ENCODE measurements at places on chromosomes 12 and 14. TPM values are rescaled to one million over a fixed set of nuclear protein-coding genes. Genes with fewer than 3 reads are reported as not detected.

- DNase-seq: no peak
Measured at GRCh38 chr12:75782069-75782581, 249.5 kb downstream of the PHLDA1 start.

DNA sequence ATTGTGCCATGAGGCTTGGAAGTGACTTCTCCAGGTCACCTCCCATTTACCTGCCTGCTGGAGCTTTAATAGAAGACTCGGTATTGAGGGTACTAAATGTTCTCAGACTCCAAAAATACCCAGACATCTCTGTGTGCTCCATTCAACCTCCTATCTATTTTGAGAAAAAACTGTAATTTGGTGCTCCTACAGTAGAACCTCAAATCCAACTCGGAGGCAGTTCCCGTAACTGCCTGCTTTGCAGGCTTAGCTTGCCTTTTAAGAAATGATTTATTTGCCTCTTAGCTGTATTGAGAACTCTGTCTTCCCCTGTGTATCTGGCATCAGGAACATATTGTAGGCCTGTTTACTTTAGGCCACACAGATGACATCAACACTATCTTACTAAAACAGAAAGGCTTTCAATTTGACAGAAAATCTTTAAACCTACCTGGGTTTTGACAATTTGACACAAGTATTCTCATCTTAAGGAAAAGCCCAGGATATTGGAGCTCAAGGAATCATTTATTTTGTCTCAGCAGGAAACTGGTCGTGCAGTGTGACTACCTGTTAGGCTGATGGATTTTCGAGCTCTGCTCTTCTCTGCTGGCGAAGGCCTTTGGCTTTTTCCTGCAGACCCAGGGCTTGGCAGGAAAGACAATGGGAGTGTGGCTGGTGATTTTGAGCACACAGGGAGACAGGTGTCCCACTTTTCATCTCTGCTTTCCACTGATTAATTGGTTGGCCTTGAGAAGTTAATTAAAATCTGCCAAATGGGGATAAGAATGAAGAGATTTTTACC, 314.8 kb downstream of the SNAPC1 start:
- no peak for DNase-seq

DNA sequence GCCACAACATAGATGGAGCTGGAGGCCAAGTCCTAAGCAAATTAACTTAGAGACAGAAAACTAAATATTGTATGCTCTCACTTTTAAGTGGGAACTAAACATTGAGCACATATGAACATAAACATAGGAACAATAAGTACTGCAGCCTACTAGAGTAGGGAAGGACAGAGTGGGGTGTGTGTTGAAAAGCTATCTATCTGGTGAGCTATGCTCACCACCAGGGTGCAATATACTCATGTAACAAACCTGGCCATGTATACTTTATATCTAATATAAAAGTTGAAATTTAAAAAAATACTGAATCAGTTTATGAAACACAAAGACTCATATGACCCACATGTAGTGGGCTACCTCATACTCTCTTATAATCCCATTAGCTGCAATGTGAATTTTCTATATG, 1305.0 kb downstream of the LRFN5 start:
- DNase-seq: no peak

GRCh38 chr14:55107766-55108554, 21.1 kb upstream of the LGALS3 start:
- peak; percentile 98 for DNase-seq

- no peak for DNase-seq
Measured at GRCh38 chr12:26697217-26697616, 135.8 kb downstream of the ITPR2 start.

DNA sequence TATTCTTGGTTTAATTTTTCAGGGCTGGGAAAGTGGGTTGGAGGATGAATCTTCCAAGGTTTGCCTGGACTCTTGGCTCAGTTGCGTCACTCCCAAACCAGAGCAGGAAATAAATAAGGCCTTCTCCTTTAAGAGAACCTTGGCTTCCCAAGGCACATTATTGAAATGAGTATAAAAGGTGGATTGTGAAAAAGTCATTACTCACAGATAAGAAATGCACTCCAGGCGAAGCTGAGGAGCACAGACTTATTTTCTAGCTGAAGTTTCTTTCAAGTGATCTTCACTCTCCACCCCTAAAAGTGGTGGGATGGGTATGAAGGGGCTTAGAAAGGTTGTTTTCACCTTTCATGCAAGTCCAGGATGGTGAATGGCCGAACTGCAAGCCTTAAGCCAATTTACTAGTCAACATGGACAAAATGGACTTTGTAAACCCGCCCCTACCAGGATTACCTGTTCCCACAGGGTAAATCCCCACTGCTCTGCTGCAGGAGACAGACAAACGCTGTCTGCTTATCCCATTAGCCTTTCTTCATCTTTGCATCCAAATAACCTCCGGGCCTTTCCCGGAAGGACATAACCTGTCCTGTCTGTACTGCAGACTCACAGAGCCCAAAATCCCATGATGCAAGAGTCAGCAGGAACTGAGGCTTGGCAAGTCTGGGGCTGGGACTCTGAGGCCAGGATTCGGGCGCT, 207.6 kb downstream of the BCL11B start:
- DNase-seq: no peak

- DNase-seq: peak; percentile 75
Measured at GRCh38 chr12:46472893-46473633, 100.5 kb upstream of the SLC38A2 start.

DNA sequence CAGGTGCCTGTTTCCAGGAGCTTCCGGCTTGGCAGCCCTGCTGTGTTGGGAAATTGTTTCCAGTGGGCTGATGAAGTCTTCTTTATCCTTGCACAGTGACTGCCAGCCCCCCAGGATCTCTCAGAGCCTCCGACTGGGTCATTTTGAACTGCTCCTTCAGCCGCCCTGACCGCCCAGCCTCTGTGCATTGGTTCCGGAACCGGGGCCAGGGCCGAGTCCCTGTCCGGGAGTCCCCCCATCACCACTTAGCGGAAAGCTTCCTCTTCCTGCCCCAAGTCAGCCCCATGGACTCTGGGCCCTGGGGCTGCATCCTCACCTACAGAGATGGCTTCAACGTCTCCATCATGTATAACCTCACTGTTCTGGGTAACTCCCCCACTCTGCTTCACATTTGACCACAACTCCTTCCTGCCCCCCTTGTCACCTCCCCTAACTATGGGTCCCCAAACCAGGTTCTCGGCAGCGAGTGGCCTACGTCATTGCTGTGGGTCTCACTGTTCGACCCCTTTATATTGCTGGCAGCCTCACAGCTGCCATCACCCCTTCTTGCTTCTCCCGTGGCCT, 2.3 kb downstream of the LAG3 start:
- DNase-seq: no peak

GRCh38 chr14:91177073-91178034, 63.5 kb downstream of the DGLUCY start:
- DNase-seq: peak; percentile 58

- DNase-seq: peak; percentile 12
Measured at GRCh38 chr12:52924764-52925716, 20.2 kb upstream of the KRT8 start.

GRCh38 chr12:75986001-75986746, 45.4 kb downstream of the PHLDA1 start:
- no peak for DNase-seq

GRCh38 chr12:105736498-105736897, 402.3 kb downstream of the NUAK1 start:
- no peak for DNase-seq

GRCh38 chr12:90499795-90500194, 455.2 kb downstream of the CCER1 start:
- DNase-seq: no peak

DNA sequence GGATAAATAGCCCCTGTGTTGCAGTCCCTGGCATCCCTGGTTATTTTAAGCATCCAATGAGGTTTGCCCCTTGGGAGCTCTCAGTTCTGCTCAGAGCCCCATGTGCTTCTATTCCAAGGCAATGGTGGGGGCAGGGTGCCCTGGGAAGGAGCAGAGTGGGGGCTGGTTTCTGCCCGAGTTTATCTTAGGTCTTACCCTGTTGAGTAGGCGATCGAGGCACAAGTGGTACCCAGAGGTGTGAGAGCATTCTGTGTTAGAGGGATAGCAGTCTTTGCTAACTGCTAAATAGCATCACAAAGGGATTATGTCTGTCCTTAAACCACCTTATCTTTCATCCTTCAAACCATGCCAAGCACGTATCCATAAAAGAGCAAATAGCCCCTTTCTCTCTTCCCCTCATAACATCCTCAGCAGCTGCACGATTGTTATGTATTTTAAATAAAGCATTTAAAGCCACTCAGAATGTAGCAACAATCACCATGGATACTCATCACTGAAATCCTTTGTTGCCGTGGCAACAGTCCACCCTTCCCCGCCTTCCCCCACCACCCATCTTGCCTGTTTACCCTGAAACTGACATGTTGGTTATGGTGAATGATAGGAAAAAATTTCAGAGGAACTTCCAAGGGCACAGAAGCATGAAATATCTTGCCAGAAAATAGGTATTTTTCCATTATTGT, 139.3 kb downstream of the PTPN11 start:
- no peak for DNase-seq

DNA sequence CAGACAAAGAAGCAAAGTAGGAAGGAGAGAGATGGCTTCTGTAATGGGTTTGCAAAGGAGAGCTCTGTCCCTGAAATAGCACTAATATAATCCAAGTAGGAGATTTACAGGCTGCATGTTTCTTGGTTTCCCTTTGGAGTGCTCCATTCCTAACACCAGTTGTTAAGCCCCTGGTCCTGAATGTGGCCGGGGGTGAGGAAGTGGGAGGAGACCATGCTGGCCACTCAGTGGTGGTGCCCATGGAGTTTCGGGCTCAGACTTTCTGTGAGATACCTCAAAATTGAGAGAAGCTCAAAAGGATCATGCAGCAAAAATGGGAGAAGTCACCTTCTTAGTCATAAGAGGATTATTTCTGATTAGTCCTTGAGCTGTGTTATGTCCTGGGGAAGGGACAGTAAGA, 88.5 kb downstream of the DAD1 start:
- DNase-seq: no peak

- no peak for DNase-seq
Measured at GRCh38 chr12:109858764-109859163, 21.6 kb downstream of the GLTP start.

DNA sequence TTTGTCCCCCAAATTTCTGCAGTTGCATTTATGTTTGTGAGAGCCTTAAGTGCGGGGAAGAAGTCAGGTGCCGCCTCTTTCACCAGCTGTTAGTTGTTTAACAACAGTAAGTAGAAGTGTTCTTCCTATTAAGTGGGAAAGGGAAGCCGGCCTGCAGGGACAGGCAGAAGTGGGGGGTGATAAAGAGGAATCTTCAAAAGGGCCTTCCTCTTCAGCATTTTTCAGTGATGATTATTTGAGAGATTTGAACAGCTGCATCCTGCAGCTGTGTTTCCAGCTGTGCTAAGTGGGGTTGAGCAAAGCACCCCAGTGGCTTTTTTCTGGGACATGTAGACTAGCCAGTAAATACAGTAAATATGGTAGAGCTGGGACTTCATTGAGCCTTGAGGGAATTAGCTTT, 32.1 kb upstream of the SLC38A1 start:
- DNase-seq: peak; percentile 13

DNA sequence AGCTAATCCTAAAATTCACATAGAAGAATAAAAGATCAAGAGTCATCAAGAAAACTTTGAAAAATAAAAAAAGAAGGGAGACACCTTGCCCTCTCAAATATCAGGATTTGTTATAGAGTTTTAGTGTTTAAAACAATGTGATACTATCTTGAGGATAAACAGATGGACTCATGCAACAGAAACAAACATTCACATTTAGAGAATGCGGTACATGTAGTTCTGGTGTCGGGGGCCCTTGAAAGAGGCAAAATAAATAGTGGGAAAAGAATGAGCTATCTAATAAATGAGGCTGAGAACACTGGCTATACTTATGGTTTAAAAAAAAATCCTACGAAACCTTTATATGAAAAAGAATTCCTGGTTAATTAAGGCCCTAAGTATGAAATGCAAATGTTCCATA, 127.7 kb downstream of the LLPH start:
- DNase-seq: no peak

DNA sequence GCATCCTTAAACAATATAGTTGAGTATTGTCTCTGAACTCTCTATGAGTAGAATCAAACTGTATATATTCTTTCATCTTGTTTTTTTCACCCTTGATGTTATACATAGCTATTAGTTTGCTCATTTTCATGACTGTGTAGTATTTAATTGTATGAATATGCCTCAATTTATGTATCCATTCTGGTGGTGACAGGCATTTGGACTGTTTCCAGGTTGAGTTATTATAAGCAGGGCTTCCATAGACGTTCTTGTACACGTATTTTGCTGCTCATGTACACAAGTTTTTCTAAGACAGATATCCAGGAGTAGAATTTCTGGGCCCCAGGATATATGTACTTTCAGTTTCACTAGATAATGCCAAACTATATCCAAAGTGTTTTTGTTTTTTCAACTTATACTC, 211.4 kb downstream of the NTF3 start:
- no peak for DNase-seq

DNA sequence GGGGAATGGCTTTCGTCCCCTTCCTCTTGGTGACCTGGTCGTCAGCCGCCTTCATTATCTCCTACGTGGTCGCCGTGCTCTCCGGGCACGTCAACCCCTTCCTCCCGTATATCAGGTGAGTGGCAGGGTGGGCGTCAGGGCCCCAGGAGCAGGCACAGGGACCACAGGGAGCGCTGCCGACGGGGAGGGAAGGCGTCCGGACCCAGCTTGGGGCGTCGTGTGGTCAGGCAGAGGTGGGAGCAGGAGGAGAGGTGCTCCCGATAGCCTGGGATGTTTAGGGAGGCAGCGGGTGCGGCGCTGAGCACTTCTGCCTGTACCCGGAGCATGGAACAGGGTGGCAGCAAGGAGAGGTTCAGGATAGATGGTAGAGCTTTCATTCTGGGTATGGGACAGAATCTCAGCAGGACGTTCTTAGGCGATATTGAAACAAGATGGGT, 444 bp downstream of the DRAM1 start:
- DNase-seq: peak; percentile 36

PDZRN4 gene
- total RNA-seq: not detected

CELA1 gene
- not detected for total RNA-seq

SDSL gene
- total RNA-seq: 12.4 TPM

LUM gene
- 217 TPM for total RNA-seq

TAS2R46 gene
- total RNA-seq: 2.0 TPM

RGS6 gene
- total RNA-seq: not detected

RD3L gene
- not detected for total RNA-seq

USP44 gene
- total RNA-seq: 27.4 TPM

GZMH gene
- not detected for total RNA-seq

BDKRB2 gene
- 43.9 TPM for total RNA-seq

ADAMTS20 gene
- not detected for total RNA-seq

NRL gene
- total RNA-seq: 0.77 TPM

FOXG1 gene
- not detected for total RNA-seq

Measured in fibroblast of lung (primary cell).